ENCODE measurements at places on chromosomes 3 and 15.

DNA sequence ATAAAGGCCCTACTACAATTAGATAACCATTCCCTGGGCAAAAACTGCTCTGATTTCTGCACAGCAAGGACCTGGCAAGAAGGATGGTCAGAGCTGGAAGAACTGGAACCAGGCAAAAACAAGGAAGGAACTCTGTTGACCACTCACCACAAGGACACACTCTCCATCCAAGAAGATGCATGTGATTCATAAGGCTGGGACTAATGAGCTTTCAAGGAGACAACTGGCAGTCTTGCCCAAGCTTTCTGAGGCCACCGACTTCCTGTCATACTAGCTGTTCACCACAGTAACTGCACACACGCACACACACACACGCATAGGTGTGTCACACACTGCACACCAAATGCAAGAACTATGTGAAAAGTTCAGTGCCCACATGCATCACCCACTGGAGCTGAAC, 256.6 kb downstream of the OCA2 start:
- DNase-seq: no peak

DNA sequence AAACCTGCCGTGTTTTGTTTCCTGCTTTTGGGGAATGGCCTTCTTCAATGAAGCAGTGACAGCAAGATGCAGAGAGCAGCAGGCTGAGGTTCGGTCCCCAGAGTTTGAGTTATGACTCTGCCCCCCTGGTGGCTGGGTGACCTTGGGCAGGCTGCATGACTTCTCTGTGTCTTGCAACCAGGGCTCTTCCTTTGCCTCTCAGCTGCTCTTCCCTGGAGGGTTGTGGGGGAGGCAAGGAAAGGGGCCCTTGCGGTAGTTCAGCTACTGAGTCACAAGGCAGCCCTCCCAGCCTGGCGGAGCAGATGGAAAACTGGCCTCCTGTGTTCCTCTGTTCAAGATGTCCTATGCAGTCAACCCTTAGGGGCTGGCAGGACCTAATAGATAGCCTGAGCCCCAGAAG, 17.1 kb downstream of the CTXND1 start:
- DNase-seq: peak; percentile 3

- DNase-seq: no peak
These were observed 45.4 kb downstream of the TMCO5A start for GRCh38 chr15:37979671-37980409.

GRCh38 chr15:53196788-53197187, 406.7 kb upstream of the ONECUT1 start:
- no peak for DNase-seq

DNA sequence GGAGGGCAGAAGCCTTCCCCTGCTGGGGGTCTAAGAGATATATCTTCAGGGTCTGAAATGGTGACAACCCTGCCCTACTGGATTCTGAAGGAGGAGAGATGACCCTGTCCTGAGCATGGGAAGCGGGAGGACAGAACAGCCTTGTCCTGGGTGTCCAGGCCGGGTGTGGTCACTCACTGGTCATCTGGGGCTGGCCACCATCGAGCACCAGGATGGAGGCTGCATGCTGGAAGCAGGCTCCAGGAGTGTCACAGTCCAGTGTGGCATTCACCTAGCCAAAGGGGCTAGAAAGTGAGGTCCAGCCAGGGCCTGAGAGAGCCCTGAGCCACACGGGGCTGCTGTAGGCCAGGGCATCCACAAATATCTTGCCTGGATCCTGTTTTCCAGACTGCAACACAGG, 5.2 kb downstream of the CDHR4 start:
- no peak for DNase-seq

- DNase-seq: no peak
These were observed 19.1 kb upstream of the APEH start for GRCh38 chr3:49654955-49655556.

DNA sequence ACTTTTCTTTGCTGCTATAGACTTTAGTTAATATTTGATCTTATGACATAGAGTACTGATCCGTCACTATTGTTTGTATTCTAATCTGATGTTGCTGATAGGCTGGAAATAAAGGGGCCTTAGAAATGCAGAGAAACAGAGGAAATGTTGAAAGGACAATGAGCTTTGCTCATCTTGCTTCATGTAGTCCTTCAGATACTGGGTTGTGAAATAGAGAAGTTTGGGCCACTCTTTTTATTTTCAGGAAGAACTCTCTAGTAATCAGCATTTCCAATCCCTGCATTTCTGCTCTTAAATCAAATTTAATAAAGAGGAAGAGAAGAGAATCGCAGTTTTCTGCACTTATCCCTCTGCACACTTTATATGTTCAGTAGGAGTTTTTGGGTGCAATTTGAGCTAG, 192.8 kb upstream of the THBS1 start:
- DNase-seq: no peak

GRCh38 chr3:123847209-123847608, 36.9 kb downstream of the MYLK start:
- DNase-seq: no peak

DNA sequence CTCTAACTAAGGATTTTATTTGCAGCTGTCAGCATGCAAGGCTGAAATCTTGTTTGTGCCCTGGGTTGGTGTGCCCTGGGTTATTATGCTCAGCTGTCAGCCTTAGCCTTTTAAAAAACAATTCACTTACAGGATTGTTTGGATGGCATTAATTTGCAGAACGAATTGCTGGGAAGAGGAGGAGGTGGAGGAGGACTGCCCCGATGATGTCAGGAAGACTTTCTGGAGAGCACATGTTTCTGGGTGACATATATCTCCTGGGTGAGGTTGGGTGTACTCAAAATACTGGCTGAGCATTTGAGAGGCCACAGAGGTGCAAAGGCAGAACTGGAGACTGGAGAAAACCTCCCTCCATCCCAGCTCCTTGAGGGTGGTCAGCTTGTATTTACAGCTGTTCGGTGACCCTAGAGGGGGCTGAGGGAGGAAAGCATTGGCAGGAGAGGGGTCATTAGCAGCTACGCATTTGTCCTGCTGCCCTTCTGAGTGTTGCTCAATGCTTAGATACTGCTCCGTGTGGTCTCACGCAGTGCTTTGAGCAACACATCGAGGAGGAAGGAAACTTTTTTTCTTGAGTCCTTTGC, 59.8 kb upstream of the PSMD6 start:
- no peak for DNase-seq

- no peak for DNase-seq
These were observed 83.7 kb upstream of the NEO1 start for GRCh38 chr15:72968531-72968922.

DNA sequence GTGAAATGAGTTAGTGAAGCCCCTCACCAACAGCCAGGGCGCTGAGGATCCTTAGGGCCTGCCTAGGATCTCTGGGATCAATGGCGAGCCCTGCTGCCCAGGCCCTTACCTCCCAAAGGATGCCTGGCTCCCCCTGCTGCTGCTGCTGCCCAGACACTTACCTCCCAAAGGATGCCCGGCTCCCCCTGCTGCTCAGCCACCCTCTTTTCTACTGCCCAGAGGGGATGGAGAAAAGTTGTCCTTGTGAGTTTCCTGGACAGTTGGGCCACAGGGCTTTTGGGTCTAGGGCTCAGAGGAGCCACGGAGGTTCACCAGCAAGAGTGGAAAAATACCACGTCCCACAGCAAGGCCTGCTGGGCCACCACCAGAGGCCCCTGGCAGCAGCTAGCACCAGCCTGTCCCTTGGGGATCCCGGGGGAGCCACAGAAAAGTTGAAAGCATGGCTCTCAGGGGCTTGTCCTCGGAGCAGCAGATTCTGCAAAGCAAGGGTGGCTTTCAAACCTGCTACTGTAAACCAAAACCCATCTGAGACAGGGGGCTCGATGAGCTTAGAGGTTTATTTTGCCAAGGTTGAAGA, 59.4 kb downstream of the SLC6A6 start:
- DNase-seq: peak; percentile 22

GRCh38 chr3:24683633-24684384, 189.2 kb upstream of the THRB start:
- DNase-seq: peak; percentile 7

- no peak for DNase-seq
These were observed 423.6 kb downstream of the OTOL1 start for GRCh38 chr3:161920196-161920595.
